Stimulated activated CD8-positive, alpha-beta memory T cell treated with anti-CD3 and anti-CD28 coated beads, Interleukin-12 subunit alpha, Interleukin-12 subunit beta, amount 100 ng/mL, for 4 hours (primary cell): ENCODE measurements at places on chromosomes 3 and 15.

DNA sequence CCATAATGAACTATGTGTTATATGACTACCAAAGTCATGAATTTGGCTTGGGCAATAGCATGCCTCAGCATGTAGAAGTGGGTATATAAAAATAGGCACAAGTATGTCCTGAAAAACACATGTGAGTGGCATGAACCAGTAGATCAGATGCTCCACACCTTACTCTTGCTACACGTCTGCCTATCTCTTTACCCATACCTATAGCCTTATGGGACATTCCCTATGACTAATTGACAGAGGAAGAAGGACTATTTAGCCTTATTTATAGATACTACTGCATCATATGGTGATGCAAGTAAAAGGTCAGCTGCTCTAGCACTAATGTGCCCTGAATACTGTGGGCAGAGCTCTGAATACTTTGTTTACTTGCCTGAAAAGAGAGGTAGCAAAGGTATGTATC lies 81.0 kb upstream of the ZPLD1 start:
- no peak for DNase-seq

DNA sequence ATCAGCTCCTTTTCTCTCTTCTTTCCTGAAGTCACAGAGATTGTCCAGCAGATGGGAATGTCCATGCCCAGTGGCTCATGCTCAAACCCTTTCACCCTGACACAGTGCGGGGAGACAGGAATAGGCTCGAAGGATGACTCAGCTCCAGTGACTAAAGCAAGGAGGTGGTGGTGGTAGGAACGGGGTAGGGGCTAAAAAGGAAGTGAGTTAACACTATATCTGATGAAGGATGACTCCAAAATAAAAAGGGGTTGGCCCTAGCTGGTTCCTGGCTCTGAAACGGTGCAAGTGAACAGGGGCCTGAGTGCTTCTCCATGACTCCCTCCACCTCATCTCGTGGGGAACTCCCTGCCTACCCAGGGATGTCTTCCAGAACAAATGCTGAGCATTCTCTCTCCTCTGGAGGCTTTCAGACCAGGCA lies 167.4 kb upstream of the LPP start:
- no peak for DNase-seq

- no peak for DNase-seq
These were observed 7.7 kb downstream of the NCKIPSD start for GRCh38 chr3:48678056-48678455.

DNA sequence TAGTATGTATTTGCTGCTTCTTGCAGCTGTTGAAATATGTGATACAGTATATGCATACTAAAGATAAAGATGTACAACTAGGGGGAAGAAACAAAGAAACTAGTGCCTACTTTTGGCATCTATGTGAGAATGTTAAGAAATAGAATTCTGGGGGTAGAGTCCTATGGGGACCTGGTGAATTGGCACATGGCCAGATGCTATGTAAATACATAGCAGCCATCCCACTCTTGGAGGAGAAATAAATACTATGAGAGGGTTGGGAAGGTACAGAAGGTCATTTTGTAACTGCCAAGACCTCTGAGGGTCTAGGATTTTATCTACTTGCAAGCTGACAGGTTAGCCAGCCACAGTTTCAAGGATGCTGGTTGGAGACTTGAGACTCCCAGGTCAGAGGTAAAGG lies 298.3 kb upstream of the TBL1XR1 start:
- no peak for DNase-seq

GRCh38 chr3:127534564-127534963 lies 56.0 kb downstream of the TPRA1 start:
- no peak for DNase-seq

DNA sequence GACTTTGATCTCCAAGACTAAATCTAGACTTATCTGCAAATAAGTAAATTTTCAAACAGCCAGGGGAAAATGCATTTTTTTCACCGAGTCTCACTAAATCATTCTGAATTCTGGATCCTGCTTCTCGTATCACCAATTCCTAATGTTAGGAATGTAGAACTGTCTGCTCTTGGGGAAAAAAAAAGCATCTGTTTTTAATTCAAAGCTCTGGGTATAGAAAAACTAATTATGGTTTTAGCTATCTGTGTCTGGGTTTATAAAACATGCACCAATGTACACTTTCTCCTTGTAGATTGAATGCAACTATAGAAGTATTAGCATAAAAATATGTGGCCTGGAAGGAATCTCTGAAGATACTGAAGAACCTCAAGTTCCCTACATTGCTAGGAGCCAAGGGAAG lies 4.8 kb upstream of the CDAN1 start:
- no peak for DNase-seq

- DNase-seq, result no peak
These were observed 145.7 kb downstream of the PLCL2 start for GRCh38 chr3:17030438-17030837.

DNA sequence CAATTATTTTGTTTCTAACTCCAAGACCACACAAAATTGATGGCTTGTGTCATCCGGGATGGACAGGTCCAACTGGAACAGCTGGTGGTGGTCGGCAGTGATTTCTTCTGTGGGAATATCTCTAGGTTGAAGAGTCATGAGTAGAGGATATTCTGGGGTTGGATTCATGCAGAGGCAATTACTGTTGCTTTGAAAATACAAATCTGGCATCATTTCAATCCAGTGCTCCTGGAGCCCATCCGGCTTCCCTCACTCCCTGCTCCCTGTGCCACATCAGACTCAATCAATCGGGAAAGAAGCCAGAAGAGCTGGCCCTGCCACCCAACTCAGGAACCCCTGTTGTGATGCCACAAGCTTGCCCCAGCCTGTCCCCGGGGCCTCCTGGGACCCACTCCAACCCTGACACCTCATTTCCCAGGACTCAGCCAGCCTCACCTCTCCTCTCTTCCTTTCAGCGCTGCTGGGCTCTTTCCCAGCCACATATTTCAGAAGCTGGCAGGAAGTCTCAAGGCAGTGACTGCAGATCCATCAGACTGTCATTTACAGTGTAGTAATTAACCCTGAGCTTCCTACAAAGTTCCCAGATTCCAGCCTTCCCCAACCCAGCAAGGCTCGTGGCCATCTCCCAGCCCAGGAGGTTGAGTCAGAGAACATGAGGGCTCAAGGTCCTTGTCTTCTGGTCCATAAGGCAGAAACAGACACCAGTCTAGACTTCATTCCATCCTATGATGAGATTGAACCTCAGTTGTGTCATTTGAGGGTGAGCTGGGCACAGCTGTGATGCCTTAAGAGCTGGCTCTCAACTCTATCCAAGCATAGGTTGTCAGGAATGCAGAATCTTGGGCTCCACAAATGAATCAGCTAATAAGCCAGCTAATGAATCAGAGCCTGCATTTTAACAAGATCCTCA lies 114.0 kb downstream of the FAM174B start:
- no peak for DNase-seq

DNA sequence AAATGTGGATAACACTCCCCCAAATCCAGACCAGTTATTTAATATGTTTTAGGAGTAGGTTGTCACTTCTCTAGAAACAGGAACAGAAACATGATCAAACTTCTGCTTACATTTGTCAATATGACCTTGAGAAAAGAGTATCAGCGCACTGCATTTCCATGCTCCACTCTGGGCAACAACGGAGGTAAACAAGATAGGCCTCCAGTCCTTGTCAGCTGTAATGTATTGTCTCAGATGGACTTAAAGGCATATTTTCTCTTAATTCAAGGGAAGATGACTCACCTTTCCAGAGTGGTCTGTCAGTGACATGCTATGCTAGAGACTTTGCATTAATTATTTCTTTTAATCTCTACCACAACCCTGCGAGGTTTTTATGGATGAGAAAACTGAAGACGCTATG lies 51.6 kb upstream of the TCF12 start:
- DNase-seq, result no peak

- DNase-seq, result no peak
These were observed 34.1 kb downstream of the ATP10A start for GRCh38 chr15:25829073-25829472.

- no peak for DNase-seq
These were observed 1.7 kb upstream of the FAH start for GRCh38 chr15:80151148-80151547.
